Dermis microvascular lymphatic vessel endothelial cell (primary cell): ENCODE measurements at places on chromosomes 11 and 22. TPM values are rescaled to one million over a fixed set of nuclear protein-coding genes. Genes with fewer than 3 reads are reported as not detected.

CCDC157 gene
- total RNA-seq: 1.3 and 1.5 TPM in 2 replicates

HIRA gene
- 14.8 and 19.2 TPM in 2 replicates for total RNA-seq

GDPD4 gene
- total RNA-seq: not detected in 2 replicates

SCN3B gene
- 1.4 and 8.5 TPM in 2 replicates for total RNA-seq

HEPHL1 gene
- total RNA-seq: not detected in 2 replicates

NXPE4 gene
- not detected in 2 replicates for total RNA-seq

ZNF280B gene
- 0.26 and 0.38 TPM in 2 replicates for total RNA-seq

KCNK4 gene
- not detected in 2 replicates for total RNA-seq

KRTAP5-9 gene
- total RNA-seq: not detected in 2 replicates

OR4C46 gene
- total RNA-seq: not detected in 2 replicates

BACE1 gene
- total RNA-seq: 6.9 and 10.2 TPM in 2 replicates

IRF7 gene
- 6.7 and 16.2 TPM in 2 replicates for total RNA-seq

RAG1 gene
- total RNA-seq: 1.0 and 1.1 TPM in 2 replicates

CRYBB3 gene
- total RNA-seq: not detected in 2 replicates

STT3A gene
- 164 and 210 TPM in 2 replicates for total RNA-seq

YPEL4 gene
- total RNA-seq: 0.13 TPM in 2 replicates

CD248 gene
- under 0.01 and 0.13 TPM in 2 replicates for total RNA-seq

CRYBA4 gene
- total RNA-seq: 0.13 TPM in 1 of 2 replicates, not detected in the other

FIBP gene
- 157 and 195 TPM in 2 replicates for total RNA-seq

TPH1 gene
- total RNA-seq: under 0.01 TPM in 1 of 2 replicates, not detected in the other

ZP1 gene
- total RNA-seq: 0.13 TPM in 1 of 2 replicates, not detected in the other

C22orf31 gene
- not detected in 2 replicates for total RNA-seq

MAP6 gene
- 0.26 and 0.51 TPM in 2 replicates for total RNA-seq

LRRC74B gene
- not detected in 2 replicates for total RNA-seq

TRIM48 gene
- total RNA-seq: not detected in 2 replicates

PNPLA3 gene
- total RNA-seq: 0.76 and 0.90 TPM in 2 replicates

SMTNL1 gene
- not detected in 2 replicates for total RNA-seq

PHOX2A gene
- not detected in 2 replicates for total RNA-seq

DMC1 gene
- total RNA-seq: 0.63 and 0.90 TPM in 2 replicates

WNT11 gene
- total RNA-seq: 0.13 TPM in 1 of 2 replicates, not detected in the other

KCNE3 gene
- 0.51 and 1.0 TPM in 2 replicates for total RNA-seq
